Fibroblast of skin of right biceps (primary cell): ENCODE measurements at places on chromosomes 13 and 19.

DNA sequence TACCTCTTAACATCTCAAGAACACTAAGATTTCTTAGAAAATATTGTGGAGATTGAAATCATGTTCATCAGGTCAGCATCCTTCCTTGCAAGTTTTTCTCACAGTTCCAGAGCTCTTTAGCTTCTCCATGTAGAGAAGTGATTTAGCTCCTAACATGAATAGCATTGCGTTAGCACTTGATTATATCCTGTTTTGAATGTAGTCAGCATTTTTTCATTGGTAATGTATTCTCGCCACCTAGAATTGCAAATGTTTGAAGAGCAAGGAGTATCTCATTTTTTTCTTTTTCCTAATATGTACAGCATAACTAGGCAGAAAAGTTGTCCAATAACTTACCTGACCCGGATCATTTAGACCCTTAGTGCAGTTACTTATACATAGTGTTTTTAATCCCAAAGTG, 6.6 kb downstream of the ZNF470 start:
- DNase-seq = no peak

DNA sequence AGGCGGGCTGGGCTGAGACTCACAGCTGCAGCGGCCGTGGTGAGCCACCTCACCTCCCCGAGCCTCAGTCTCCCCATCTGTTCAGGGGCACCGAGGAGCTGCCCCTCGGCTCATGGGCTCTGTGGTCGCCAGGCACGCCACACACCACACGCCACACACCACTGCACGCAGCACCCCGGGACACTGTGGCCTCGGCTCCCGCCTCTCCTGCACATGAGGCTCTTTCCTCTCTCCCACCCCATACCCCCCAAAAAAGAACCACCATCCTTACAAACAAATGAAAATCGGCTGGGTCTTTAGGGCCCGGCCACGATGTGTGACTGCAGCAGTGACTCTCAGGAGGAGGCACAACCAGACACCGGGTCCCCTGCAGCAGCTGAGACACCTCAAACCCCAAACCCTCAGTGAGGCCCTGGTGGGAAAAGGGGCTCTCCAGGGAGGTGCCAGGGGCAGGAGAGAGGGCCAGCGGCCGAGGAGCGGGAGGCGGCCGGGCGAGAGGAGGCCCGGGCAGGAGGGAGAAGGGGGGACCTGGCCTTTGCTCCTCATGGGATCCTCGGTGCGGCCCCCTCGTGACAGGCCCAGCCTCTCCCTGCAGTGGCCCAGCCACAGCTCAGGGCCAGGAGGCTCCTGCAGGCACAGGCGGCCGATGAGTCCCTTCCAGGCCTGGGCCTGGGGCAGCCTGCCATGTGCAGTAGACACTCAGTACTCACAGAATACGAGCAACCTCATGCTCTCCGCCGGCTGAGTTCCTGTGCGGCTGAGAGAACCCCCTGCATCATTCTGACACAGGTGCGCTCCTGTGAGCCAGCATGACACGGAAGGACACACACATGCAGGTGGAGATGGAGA, 66.3 kb downstream of the RASA3 start:
- no peak for DNase-seq

GRCh38 chr13:74210693-74211393, 76.6 kb upstream of the KLF12 start:
- peak; percentile 99 for DNase-seq

DNA sequence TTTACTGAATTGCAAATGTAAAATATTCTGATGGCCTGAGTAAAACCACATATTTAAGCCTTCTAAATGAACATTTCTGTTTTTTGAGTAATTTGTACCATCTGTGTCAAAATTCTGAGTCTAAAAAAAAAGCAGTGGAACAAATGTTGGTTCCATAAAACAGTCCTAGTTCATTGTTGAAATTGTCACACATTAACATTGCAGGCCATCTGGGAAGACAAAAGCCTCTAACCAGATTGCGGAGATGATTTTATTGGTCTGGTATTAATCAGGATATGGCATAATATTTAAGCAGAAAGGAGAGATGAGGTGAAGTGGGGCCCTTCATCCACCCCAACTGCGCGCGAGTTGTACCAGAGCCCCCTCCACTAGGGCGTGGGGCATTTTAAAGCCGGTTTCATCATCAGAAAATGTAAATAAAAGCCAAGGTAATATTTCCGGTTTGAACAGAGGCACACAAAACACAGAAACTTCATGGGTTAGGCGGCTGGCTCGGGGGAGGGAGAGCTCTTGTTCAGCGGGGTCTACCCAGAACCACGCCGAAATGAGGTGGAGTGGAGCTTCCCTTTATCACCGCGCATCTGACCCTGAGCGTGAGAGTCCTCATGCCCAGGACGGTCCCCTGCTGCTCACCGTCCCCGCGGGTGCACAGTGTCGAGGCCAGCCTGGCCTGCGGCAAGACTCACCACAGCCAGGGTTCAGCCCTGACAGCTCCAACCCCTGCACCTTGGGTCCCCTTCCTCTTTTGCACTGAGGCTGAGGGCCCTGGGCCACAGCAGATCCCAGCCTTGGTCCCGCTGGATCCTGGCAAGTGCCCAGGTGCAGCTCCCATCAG, 169.2 kb downstream of the URI1 start:
- no peak for DNase-seq

- DNase-seq = peak; percentile 60
Measured at GRCh38 chr13:47611664-47612288, 389.3 kb downstream of the SUCLA2 start.

- DNase-seq = no peak
Measured at GRCh38 chr19:5261156-5261890, 79.3 kb downstream of the PTPRS start.

GRCh38 chr19:35166100-35167063, 11.8 kb downstream of the FXYD5 start:
- DNase-seq = no peak

- no peak for DNase-seq
Measured at GRCh38 chr19:18520848-18521691, 800 bp downstream of the ELL start.

- peak; percentile 45 for DNase-seq
Measured at GRCh38 chr19:46753420-46754155, 7.3 kb upstream of the STRN4 start.

DNA sequence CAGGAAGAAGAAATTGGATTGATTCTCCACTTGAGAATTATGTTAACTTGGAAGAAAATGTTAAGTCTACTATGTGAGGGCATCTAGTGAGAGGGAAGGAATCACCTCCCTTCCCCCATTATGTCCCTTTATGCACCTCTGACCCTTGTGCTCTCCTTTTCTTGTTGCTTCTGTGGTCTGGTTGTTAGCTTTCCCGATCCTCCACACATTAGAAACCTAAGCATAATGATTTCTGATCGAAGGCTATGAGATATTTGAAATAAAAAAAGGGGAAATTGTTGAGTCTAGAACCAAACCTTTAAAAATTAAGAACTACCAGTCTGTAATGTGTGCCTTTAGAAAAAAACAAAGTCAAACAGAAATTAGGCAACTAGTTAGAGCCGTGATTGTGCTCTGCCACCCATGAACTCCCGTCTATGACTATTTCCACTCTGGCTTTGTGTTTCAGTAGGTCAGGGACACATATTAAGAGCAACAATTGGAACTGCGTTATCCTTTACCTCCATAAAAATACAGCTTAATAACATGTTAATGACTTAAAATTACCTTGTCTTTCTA, 463 bp upstream of the GPC6 start:
- no peak for DNase-seq

DNA sequence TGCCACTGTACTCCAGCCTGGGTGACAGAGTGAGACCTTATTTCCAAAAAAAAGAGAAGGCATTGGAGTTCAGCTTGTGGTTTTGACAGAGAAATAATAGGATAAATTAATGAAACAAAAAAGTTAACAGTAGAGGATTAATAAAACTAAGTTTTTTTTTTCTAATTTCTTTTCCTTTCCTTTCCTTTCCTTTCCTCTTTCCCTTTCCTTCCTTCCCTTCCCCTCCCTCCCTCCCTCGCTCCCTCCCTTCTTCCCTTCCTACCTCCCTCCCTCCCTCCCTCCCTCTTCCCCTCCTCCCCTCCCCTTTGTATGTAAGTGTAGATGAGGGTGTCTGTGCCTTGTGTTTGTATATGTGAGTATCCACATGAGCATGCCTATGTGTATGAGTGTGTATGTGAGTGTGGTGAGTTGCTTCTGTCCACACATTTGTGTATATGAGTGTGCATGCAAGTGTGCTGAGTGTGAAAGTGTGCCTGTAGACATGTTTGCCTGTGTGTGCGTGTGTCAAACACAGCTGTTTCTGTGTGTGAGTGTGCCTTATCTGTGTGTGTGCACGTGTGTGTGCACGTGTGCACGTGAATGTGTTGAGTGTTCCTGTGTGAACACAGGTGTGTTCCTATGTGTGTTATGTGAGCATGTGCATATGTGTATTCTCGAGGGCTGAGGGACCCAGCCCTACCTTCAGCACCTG, 12.5 kb upstream of the MZF1 start:
- no peak for DNase-seq

DNA sequence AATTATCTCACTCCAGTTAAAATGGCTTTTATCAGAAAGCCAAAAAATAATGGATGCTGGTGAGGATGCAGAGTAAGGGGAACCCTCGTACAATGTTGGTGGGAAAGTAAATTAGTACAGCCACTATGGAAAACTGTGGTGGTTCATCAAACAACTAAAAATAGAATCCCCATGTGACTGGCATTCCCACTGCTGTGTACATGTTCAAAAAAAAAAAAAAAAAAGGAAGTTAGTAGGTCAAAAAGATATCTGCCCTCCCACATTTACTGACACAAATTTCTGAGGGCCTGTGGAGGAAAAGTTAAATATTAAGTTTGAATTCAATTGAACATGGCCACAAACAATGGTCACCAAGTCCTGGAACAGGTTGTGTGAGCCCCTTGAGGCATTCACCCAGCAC, 9.8 kb upstream of the ZSCAN5A start:
- DNase-seq = no peak

GRCh38 chr19:32709032-32709431, 10.5 kb upstream of the TDRD12 start:
- no peak for DNase-seq

DNA sequence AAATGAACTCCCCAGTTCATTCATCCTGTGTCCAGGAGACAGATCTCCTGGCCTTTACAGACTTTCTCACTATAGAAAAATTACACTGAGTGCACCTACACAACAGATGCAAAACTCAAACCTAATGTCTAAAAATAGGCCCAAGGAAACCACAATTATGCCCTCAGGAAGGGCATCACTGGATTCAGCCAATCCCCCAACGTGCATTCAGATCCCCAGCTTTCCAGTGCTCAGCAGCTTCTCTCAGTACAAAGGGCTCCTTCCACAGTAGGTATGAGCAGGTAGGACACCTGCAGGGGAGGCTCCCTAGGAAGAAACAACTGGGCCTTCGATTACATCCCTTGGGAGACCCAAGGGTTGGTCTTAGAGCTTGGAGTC, 2.1 kb downstream of the ZNF709 start:
- DNase-seq = no peak

- DNase-seq = peak; percentile 81
Measured at GRCh38 chr13:105920370-105920769, 615.1 kb downstream of the EFNB2 start.

- DNase-seq = peak; percentile 61
Measured at GRCh38 chr13:29707876-29708543, 112.5 kb upstream of the SLC7A1 start.

- no peak for DNase-seq
Measured at GRCh38 chr13:112601371-112601770, 13.4 kb upstream of the TUBGCP3 start.

- DNase-seq = no peak
Measured at GRCh38 chr19:47448360-47448727, 23.3 kb downstream of the SLC8A2 start.

DNA sequence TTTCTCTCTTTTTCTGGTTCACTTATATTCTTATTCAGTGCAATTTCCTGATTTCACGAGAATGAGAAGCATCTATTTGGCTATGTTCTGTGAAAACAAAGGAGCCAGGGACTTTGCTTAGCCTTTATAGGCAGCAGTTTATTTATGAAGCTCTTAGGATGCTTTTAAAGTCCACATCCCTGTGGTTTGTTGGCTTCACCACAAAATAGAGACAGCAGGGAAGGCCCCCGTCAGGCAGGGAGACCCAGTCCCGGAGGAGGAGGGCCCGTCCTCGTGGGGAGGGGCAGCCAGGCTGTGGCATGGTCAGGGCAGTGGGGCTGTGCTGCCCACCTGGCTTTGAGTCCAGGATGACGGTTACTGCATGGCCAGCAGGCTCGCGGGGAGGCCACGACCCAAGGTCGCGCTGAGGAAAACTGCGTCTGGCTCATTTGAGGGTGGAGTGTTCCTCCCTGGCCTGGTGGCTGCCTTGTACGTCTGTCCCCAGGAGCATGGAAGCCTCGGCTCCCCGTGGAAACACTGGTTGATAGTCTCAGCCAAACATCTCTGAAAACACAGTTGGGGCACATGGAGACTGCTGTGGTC, 92.7 kb downstream of the ATP11A start:
- DNase-seq = no peak

DNA sequence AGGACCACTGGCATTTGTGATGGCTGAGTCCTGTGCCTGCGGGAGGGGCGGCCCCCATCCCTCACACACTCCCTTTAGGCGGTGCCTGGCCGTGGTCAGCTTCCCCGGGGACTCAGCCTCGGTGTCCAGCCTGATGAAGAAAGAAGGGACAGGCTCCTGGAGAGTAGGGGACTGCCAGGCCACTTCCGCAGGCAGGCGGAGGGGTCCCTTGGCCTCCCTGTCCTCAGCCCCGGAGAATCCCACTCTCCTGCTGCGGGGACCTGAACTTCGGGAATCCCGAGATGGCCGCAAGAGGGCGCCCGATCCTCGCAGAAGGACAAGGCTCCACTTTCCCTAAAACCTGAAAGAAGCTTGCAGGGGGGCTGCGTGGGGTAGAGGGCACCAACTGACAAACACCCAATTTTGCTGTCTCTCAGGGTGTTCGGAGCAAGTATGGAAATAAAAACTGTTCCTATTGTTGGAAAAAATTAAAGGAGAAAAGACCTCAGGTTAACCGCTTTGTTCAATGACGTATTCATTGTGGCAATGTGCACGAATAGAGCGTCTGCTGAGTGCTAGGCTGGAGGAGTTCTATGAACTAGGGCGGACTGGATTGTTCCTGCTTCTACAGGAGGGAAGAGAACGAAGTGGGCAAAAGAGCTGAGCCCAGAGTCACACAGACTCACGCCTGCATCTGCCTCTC, 297.3 kb downstream of the ZNF536 start:
- peak; percentile 34 for DNase-seq

- no peak for DNase-seq
Measured at GRCh38 chr13:22200440-22200839, 529.6 kb downstream of the FGF9 start.

- DNase-seq = no peak
Measured at GRCh38 chr19:48194844-48195830, 24.7 kb downstream of the ZSWIM9 start.

DNA sequence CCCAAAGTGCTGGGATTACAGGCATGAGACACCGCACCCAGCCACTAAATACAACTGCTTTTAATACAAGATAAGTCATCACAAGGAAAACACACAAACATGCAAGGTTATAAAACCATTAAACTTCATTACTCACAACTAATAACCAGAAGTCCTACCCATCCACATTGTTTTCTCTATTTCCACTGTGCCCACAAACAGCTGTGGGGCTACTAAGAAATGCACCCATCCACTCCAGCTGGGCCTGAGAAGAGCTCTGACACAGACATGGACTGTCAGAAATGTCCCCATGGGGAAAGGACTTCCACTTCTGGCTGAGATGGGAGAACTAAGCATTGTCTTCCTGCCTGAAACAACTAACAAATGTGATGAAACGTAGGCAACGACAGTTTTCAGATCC, 17.2 kb downstream of the SAFB2 start:
- no peak for DNase-seq
